ENCODE measurements at places on chromosomes 5 and 9. TPM values are rescaled to one million over a fixed set of nuclear protein-coding genes. Genes with fewer than 3 reads are reported as not detected.

The SPATA31A3 gene
- not detected for polyA plus RNA-seq

The TMED7 gene
- polyA plus RNA-seq, result 74.2 TPM

The CSF1R gene
- polyA plus RNA-seq, result 0.09 TPM

The GCNT4 gene
- 0.69 TPM for polyA plus RNA-seq

The SUSD3 gene
- 1.4 TPM for polyA plus RNA-seq

Data from AG04450 (cell line).